ENCODE measurements at places on chromosomes 4 and X.

- DNase-seq: no peak
Observed at GRCh38 chr4:61440321-61440720, 240.2 kb downstream of the ADGRL3 start.

GRCh38 chrX:38426785-38427184 lies 74.4 kb downstream of the OTC start:
- DNase-seq: no peak

- DNase-seq: no peak
Observed at GRCh38 chr4:48832571-48832970, 1.7 kb downstream of the OCIAD1 start.

GRCh38 chr4:14095831-14096230 lies 468.3 kb upstream of the BOD1L1 start:
- no peak for DNase-seq

GRCh38 chrX:33336783-33337182 lies 125.4 kb upstream of the DMD start:
- peak; percentile 69 for DNase-seq

GRCh38 chr4:102492531-102493241 lies 8.5 kb upstream of the NFKB1 start:
- DNase-seq: no peak

DNA sequence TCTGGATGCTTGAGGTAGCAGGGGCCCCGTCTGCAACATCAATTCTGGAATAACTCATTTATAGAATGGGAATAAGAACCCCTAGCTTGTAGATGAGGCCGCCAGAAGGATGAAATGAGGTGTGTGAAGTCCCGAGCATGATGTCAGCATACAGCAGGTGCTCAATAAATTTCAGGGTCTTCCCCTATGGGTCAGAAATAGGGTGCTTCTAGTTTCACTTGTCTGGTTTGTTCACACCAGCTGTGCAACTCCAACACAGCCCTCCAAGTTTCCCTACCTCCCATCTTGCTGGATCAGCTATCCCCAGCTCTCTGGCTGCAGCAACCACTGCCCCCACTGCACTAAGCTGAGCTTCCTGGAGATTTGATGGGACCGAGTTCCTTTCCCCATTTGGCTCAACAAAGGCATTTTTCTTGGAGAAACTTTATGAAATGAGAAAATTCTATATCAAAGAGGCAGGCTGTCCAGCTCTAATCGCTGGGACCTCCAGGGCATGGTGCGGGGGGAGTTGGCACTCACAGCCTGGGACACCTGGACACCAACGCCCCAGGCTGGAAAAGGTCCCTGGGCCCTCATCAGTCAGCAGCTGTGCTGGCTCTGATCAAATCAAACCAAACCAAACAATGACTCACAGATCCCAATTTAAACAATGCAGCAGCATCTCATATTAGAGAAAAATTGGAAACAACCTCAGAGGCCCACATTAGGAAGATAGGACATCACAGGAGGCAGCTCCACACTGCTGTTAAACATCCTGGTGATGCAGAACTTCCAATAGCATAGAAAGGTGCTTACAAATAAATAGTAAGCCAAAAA lies 13.3 kb downstream of the SLC2A9 start:
- no peak for DNase-seq

DNA sequence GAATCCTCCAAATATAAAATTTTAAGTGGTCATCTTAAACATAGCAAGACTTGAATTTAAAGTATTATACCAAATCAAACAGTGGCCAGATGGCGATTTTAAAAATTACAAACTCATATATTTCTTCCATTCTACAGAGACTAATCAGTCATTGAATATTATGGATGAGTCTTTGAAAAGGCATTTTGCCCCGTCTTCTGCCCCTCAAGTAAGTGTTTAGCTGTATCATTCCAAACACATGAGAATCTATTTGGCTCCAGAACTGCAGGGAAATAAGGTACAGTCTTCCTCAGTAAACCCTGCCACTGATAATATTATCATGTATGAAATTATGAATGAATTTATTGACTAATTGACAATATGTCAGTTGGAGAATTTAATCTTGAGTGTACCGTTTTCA lies 191.0 kb downstream of the SLC7A11 start:
- DNase-seq: no peak

- DNase-seq: no peak
Observed at GRCh38 chrX:136658151-136658550, 10.2 kb downstream of the CD40LG start.

DNA sequence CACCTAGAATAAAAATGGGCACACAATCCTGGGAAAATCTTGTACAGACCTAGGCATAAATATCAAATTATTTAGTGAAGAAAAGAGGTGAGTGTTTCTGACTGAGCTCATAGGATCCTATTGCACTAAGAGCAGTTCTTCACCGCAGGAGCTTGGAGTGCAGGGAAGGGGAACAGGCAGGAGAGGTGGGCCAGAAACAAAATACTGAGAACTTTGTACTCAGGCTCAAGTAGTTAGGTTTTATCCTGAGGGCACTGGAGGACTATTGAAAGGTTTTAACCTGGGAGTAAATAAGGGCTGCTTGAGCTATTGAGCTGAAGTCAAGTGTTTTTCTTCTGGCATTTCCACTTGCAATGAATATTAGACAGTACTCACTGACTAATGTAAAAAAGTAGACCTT lies 12.2 kb downstream of the EPHA5 start:
- DNase-seq: no peak

DNA sequence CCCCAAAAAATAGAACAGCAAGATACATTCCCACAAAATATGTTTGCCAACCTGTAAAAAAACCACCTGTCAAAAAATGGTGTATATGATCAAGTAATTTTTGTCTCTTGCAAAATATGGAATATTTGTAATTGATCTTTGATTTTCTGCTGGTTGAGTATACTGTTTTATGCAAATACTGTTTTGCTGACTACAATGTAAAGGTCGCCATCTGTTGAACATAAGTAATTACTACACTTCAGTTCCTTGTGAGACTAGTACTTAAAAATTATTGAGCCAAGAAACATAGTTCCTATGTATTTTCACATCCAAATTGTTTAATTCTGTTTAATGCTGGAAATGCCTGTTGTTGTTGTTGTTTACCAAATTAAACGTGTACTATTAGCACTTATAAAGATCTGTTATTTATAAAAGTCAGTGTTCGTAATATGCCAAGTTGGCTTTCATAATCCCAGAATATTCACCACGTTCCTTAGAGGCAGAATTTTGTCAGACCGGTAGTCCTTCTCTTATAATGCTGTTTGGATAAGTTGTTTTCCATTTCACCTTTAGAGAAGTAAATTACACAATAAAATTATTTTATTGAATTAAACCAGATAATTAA lies 144.2 kb downstream of the PDLIM5 start:
- DNase-seq: peak; percentile 25

DNA sequence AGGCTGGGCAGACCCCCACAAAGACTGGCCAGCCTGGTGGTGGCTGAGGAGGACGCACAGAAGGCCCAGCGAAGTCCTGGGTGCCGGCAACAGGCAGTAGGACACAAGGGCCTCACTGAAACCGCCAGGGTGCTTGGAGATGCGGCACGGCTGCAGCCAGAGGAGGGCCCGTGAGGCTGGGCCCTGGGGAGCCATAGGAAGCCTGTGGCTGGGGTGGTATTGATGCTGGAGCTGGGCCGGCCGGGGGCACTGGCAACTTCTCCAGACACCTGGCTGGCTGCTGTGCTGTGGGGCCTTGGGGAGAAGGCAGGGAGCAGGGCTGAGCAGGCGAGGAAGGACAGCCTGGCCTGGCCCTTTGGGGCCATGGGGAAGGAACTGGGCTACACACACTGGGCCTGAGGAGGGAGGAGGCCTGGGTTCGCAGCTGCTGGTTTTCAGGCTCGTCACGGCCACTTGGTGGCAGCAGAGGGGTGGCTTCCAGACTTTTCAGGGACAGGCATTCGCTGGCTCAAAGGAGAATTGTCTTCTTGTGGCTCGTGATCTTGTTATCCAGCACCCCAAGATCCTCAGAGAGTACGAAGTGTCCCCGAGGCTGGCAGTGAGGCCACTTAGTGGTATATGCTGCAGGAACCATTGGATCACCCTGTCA lies 37.2 kb downstream of the ATP2B3 start:
- no peak for DNase-seq

- DNase-seq: no peak
Observed at GRCh38 chr4:176565049-176565448, 227.7 kb downstream of the VEGFC start.

GRCh38 chr4:119659576-119659975 lies 31.0 kb upstream of the PDE5A start:
- DNase-seq: no peak
